ENCODE measurements at places on chromosomes 6 and 20.

DNA sequence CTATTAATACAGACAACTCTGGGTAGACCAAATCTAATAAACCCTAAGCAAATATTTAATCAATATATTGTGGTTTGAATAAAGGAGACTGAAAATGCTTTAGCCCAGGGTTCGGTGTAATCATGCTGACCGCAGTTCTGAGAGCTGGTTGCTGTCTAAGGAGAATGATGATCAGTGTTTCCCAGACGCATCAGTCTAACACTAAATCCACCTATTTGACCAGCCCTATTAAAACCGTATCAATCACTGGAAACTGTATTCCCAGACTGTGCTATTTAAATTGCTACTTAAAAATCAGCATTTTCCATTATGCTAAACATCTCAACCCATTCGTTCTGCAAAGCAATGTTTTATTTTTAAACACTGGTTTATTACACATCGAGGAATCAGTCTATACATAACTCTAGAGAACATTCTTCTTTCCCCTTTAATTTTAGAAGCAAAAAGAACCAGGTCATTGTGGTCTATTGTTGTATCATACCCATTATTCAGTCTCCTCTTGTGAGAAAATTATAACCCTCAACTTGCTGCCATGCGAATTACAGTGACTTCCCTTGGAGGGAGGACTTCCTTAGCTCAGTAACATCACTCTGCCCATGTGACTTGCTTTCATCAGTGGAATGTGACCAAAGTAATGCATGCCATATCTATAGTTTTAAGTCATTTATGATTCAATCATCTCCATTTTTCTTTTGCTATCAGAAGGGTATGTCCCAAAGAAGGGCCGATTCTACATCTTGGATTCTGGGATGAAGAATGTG lies 515.2 kb upstream of the JAG1 start:
- DNase-seq = no peak

DNA sequence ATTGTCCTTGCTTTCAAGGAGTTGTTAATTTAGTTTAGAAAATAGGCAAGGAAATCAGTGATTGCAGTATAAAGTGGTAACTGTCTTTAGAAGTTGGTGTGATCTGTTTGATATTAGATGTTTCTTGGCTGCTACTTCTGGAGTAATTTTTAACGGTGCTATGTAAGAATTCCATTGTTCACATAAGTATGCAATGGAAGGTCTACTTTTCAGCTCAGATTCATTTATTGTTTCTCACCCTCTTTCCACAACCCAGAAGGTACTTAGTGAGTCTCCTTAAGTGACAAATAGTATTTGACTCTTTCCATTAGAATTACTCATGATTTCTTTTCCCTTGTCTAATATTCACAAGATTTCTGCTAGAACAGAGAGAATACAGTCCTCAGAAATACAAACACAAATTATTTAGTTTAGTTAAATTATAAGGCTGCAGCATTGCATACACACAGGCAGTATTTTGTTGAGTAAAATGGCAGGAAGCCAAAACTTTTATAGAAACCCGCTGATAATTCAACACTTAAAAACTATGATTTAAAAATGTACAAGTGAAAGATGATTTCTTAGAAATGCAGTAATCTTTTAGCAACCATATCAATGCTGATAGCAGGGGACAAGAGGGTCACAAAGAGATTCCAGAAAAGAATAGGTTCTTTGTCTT lies 554.3 kb downstream of the CD109 start:
- no peak for DNase-seq

DNA sequence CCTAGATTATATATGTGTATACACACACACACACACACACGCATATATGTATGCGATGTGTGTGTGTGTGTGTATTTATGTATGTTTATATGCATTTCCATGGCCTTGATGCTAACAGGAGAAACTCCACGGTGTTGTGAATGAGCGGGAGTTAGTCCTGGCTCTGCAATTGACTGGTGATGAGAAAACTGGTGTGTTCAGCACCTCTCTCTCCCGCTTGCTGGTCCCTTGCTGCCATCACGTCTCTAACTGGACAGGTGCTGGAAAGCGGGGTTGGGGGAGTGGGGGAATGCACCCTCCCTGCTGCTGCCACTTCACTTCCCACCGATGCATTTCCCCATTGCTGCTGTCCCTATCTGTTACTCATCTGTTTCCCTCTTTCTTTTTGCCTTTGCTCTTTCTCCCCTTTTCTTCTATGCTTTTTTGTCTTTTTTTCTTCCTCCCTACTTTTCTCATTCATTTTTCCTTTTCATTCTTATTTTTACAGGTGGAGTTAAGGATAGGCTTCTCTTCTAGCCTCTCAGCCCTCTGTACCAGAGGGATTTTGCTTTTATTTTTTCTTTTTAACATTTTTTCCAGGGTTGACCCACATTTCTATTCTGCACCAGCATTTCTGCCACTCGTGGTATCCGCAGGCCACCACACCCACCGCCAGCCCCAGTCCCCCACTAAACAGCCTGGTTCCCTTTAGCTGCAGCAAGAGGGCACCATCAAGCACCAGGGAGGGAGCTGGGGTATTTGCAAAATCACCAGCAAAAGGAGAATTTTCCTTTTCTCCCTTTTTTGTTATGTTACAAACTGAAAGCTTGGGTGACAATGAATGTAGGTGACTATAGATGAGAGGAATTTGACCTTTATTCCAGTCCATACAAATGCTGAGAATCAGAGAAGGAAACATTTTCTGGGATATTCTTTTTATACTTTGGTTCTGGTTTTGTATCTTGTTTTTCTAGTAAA lies 115.6 kb downstream of the TCP11 start:
- no peak for DNase-seq

GRCh38 chr20:10671221-10671918 lies 2.4 kb downstream of the JAG1 start:
- DNase-seq = peak; percentile 95

DNA sequence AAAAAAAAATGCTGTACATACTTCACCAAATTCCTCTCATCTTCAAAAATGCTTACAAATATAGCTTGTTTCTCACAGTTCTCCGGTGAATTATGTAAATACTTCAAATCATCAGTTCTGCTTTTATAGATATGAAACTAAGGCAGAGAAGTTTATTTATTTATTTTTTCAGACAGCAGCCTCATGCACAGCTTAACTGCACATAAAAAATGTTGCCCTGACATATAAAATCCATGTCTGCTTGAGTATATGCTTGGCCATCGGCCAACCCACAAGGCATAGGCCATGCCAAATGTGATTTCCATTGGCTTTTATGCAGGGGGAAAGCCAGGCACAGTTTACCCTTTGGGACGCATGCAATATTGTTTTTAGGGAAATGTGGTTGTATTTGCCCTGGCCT lies 57.3 kb upstream of the PHACTR2 start:
- DNase-seq = no peak

GRCh38 chr6:25138233-25138933 lies 140.8 kb upstream of the CARMIL1 start:
- DNase-seq = peak; percentile 78

DNA sequence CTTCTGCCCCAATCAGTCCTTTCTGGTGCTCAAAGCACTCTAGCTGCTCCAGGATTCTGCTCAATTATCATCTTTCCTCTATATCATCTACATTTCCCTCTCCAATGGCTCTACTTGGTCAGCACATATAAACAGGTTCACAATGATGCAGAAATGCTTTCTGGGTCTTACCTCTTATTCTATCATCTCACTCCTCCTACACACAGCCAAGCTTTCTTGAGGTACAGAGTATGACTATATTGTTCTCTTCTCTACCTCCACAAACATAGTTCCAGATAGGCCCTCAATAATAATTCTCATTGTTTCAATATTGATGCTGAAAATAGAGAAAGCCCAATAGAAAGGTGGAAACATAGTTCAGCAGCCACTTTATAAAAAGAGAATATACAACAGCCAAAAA lies 48.2 kb downstream of the HIVEP2 start:
- no peak for DNase-seq

DNA sequence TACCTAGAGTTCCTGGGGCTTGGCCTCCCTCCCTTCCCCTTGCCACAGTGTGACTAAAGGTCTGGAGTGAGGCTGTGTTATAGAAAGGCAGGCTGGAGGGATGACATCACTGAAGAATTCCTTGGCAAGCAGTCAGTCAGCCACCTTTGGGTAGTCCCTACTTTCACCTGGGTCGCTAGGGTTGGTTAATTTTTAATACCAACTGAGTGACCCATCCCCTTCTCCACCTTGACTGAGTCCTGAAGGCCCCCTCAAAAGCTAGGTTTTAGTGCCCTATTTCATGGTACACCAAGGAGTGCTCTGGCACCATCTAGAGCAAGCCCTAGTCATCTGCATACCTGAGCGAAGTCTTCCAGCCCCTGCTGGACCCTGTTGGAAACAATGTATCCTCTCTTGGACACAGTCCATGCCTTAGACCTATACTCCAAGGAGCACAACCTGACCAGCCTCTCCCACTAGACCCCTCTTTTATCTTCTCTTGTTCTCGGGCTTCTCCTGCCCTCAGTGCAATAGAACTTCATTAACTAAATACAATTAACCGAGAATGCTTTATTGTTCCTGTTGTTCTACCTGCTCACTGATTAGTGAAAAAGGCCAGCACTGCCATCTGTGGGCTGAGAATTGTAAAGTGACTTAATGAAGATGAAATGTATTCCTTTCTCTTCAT lies 44.6 kb downstream of the RIN2 start:
- no peak for DNase-seq

DNA sequence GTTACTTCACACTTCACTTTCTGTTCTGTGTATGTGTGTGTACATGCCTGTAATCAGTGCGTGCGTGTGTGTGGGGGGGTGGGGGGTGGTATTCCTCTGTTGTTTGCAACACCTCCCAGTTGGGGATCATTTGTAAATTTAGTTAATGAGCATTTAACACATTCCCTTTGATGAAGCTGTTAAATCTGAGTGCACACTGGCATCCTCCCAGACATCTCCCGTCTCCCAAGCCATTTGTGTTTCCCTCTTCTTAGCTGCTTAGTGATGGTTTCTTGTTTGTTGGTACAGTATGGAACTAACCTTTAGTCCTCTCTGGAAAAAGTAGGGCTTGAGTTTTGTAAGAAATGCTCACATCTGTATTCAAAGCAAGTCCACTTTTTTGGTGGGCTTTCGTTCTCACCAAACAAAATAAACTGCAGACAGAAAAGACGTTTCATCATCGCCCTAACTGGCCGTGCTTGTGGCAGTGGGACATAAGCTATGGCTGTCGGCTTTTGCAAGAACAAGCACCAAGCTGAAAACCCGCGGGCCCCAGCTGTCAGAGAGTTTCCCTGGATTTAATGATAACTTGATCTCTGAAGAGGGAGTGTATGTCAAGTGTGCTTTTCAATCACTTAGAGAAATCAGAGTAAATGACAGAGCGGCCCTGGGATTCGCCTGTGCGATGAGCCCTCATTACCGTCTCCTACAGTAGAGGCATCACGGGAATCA lies 54.9 kb upstream of the SASH1 start:
- no peak for DNase-seq

DNA sequence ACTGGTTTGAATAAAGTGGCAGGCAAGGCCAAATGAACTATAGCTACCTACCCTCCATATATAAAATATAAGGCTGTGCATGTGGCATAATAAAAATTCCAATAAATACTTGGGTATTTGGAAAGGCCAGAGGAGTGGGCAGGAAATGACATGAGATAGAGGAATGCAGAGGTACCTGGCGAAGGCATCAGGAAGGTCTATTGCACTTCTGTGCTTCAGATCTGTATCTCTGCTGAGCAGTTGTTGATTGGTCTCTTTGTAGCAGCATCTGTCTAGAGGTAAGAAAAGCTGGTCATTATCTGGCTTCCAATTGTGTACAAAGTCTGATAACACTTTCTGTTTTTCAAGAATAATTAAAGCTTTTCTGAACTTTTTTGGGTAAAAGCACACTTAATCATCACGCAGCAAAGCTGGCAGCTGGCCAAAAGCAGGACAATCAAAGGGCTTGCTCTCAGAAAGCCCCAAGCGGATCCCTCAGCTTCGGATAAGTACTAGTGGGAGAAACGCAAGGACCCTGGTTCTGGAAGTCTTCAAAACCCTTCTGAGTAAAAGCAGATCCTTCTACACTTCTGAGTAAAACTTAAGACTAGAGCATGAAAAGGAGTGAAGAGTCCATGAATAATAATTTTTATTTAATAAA lies 120.1 kb upstream of the TCF21 start:
- DNase-seq = no peak

DNA sequence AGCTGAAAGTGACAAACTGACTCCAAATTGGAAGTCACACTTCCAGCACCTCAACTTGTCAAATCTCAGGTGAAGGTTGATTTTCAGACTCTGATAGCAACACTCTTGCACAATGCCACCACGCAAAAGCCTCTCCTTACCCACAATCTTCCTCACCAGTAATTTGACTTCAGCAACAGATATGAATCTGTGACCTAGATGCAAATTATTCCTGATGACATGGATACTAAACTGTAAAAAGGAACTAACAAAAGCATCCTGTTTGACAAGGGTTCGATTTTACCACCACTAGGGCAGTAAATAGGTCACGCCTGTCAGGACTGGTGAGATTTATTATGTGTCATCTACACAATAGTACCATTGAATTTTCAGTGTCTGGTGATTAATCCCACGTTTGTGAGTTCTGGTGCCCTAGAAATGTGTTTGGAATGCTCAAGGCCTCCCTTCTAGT lies 134.4 kb upstream of the COL21A1 start:
- DNase-seq = no peak

- no peak for DNase-seq
These were observed 14.2 kb upstream of the DHX35 start for GRCh38 chr20:38947931-38948362.

GRCh38 chr20:2688041-2688591 lies 4.5 kb upstream of the EBF4 start:
- DNase-seq = no peak

DNA sequence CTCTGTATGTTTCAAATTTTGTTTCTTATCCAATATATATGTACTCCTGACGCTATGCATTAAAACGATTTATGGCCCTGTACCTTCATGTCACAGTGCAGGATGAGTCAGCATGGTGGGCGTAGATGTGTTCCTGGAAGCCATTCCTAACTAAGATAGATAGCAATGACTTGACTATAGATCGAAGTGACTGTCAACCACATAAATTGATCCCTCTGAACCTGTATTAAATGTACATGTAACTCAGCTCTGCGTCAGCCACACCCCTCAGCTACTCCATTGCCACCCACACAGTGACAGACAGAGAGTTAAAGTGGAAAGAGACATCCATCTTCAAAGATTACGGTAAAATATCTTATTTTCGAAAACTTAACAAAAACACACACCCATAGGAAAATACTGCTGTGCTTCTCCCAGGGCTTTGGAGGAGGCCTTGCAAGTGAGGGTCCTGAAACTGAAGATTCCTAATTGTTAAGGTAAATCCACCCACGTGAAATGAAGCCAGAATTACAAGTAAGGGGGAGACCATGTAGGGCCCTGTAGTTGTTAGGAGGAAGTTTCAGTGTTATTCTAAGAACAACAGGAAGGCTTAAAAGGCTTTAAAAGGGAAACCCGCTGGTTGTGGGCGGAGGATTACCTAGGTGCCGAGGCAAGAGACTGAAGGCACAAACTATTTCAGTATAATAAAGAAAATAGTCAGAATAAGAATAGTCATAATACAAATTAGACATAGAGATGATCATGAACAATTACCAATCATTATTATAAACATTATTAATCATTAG lies 10.3 kb upstream of the RAD21L1 start:
- DNase-seq = no peak
